ENCODE measurements at places on chromosomes 1 and 21.

DNA sequence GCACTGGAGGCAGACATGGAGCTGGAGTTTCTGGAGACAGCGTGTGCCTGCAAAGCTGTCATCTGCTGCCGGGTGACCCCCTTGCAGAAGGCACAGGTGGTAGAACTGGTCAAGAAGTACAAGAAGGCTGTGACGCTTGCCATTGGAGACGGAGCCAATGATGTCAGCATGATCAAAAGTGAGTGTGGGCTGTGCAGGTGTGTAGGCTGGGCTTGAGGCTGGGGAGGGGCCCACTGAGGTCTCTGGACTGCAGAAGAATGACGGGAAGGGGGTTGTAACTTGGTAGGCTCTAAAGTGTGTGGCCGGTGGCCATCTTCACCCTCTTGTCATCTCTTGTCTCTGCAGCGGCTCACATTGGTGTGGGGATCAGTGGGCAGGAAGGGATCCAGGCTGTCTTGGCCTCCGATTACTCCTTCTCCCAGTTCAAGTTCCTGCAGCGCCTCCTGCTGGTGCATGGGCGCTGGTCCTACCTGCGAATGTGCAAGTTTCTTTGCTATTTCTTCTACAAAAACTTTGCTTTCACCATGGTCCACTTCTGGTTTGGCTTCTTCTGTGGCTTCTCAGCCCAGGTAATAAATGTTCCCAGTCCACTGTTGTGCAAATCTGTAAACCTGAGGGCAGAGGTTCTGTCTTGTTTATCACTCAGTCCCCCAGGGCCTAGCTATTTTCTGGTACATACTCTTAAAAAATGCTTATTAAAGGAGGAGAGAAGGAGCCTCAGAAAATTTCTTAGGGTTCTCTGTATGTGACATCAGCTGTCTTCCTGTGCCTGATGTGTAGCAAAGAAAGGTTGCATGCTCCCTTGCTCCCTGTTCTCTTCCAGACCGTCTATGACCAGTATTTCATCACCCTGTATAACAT, 19.9 kb downstream of the ATP8B2 start:
- DNase-seq = no peak

GRCh38 chr1:238018214-238018613, 127.5 kb upstream of the ZP4 start:
- no peak for DNase-seq

DNA sequence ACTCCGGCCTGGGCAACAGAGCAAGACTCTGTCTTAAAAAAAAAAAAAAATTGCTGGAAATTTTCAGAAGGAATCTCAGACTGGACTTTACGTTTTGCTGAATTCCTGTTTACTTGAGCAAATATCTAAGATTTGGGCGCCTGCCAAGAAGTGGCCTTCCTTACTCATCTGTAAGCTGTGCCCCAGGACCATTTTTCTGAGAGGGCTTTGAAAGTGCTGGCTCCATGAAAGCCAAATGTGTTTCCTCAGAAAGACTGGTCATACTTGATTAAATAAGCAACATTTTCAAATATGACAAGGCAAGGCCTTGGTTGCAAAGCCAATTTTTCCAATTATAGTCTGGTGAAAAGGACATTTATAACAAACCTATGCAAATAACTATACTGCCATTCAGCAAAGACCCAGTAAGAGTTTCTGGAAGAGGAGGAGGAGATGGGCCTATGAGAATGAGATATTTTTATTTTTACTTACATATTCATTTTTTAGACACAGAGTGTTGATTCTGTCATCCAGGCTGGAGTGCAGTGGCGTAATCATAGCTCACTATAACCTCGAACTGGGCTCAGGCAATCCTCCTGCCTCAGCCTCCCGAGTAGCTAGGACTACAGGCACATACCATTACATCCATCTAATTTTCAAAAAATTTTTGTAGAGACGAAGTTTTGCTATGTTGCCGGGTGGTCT, 56.3 kb upstream of the HTR1D start:
- no peak for DNase-seq

DNA sequence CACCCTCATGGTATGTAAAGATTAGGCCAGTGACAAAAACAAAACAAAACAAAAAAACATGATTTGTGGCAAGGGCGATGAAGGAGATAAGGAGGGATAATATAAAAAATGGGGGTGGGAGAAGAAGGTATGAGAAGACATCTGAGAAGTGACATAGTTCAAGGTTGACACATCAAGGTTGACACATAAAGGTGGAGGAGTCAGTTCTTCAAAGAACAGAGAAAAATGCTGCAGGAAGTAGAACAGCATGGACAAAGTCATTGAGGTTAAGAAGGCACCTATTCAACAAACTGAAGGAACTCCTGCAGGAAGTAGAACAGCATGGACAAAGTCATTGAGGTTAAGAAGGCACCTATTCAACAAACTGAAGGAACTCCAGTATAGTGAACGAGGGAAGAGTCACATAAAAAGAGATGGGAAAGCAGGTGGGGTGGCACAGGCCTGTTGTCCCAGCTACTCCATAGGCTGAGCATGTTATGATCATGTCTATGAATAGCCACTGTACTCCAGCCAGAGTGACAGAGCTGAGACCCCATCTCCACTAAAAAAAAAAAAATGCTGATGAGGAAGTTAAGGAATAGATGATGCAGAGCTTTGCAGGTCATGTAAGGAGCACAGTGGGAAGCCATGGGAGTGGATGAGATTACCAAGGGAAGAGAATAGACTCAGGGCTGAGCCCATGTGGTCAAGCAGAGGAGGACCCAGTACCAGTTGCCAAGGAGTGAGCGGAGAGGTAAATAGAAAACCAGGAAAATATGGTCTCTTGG, 101.5 kb downstream of the ZFYVE9 start:
- DNase-seq = no peak

GRCh38 chr1:214552174-214552608, 789 bp upstream of the PTPN14 start:
- DNase-seq = no peak

- peak; percentile 47 for DNase-seq
Measured at GRCh38 chr1:206489980-206490770, 17.2 kb upstream of the RASSF5 start.

DNA sequence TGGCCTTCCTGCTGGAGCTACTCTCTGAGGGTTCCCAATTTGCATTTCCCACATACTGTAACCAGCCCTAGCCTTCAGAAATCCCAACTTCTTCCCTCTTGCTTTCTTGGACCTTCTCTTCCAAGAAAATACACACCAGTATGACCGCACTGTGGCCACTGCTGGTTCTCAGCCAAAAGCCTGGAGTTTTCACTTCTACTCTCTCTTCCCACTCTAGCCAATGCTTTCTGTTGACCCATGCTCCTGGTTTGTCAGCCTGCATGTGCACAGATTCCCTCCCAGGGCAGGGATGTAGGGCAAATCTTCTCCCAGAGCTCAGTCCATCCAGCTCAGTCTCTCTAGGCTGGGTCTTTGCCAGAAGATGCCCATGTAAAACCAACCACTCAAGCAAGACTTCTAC, 664 bp downstream of the SLAMF1 start:
- no peak for DNase-seq

DNA sequence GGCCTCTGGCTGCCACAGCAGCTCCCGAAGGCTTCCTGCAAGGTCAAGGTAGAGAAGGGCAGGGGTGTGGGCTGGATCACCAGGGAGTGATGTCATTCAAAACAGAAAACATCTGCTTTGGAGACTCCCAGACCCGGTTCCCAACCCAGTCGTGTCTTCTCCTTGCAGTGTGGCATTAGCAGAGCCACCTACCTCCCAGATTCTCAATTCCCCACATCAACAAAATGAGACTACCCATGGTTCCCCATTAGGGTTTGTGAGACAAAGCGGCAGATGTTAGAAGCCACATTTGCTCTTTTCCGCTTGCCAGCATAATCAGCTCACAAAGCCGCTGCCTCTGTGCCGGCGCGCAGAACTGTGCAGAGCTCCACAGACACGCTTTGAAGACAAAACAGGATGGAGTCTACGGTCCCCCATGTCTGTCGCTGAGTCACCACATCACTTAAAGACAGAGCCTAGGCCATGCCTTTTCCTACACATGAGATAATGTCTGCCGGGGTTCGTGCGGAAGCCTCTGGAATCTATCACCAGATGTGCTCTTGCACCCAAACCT, 12.5 kb downstream of the KIF17 start:
- no peak for DNase-seq

DNA sequence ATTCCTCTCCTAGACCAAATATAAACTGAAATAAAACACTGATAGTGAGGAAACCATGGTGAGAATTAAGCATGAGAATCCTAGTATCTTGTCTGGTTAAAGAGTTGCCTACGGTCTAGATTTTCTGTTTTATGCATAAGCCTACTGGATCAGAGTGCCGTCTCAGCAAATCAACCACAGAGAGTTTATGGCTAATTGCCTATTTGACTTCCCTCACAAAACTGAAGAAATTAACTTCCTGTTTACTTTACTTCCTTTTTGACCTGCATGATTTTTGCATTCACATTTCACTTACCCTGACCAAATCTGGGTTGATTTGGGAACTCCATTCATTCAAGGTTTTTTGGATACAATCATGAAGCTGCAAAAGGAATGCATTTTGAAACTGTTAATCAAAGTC, 5.0 kb downstream of the GCLM start:
- DNase-seq = no peak

- DNase-seq = no peak
Measured at GRCh38 chr1:158951956-158952355, 20.6 kb downstream of the PYHIN1 start.

DNA sequence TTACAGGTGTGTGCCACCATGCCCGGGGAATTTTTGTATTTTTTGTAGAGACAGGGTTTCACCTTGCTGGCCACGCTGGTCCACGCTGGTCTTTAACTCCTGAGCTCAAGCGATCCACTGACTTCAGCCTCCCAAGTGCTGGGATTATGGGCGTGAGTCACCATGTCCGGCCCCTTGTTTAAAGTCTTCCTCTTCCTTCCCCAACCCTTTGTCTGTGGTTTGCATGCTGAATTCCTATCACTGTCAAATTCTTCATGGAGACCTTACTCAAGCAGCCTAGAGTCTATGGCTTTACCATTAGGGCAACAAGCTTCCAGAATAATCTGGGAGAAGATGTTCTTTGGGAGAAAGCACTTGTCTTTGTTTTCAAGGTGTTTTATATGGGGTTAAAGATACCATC, 34.7 kb downstream of the B3GALT5 start:
- DNase-seq = no peak

DNA sequence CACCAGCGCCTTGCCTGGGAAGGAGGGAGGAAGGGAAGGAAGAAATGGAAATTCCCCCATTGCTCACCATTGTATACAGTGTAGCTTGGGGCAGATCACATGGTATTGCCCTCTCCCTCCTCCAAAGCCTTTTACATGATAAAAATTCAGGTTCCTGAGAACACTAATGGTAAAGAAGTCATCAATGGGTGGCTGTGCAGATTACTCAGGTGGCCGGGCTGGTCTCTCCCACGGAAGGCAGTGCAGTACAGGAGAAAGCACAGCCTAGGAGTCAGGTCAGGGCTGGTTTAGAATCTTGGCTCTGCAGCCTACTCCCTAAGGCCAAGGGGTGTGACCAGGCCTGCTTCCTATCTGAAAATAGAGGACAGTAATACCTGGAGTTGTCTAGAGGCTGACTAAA, 107.9 kb downstream of the SUSD4 start:
- DNase-seq = no peak
